EH (cell line): ENCODE measurements at places on chromosomes 3 and 15.

DNA sequence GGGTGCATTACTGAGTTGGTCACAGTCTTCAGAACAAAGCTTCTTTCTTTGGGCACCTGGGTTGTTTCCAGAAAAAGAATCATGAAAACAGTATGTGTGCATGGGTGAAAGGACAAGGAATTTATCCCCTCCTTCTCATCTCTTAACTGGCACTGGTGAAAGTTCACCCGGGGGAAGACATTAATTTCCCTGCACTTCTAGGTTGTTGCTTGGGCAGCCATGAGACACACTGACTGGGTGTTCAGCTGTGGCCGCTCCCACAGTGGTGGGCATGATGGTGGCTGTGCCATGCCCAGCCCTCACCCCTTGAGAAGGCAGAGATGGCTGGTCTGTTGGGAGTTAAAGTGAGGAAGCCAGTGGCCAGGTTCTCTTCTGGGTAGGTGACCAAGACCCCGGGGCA is 16.6 kb upstream of the KY start:
- no peak for DNase-seq

DNA sequence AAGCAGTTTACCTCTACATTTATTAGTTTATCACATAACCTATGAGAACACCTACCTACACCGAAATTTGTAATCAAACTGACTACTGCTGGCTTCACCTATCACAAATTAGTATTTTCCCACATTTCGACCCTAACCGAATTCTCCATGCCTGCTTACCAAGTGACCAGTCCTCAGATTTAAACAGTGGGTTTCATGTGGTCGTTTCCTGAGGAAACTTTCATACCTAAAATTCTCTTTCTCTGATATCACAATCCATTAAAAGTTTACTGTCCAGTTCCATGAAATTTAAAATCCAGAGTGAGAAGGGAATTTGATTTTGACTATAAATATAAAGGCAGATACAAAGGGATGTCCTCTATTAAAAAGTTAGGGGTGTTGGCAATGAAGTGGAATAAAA is 1.9 kb downstream of the PLOD2 start:
- peak; percentile 64 for DNase-seq

- no peak for DNase-seq
Observed at GRCh38 chr3:111319598-111319997, 222.4 kb upstream of the CD96 start.

DNA sequence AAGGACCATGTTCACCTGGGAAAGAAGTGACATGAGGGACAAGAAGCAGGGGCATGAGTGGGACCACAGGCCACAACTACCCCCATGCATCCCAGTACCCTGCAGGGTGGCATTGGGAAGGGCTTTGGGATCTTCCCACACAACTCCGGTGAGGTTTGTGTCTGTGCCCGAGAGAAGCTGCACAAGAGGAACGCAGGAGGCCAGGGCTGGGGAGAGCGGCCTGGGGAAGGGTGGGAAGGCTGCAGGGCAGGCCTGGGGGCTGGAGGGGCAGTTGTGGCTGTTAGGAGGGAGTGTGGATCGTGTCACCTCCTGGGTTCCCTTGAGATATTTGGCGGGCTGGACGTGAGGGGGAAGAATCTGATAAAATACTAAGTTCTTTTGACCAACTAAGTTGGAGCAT is 25.3 kb upstream of the MFSD1 start:
- DNase-seq: no peak

DNA sequence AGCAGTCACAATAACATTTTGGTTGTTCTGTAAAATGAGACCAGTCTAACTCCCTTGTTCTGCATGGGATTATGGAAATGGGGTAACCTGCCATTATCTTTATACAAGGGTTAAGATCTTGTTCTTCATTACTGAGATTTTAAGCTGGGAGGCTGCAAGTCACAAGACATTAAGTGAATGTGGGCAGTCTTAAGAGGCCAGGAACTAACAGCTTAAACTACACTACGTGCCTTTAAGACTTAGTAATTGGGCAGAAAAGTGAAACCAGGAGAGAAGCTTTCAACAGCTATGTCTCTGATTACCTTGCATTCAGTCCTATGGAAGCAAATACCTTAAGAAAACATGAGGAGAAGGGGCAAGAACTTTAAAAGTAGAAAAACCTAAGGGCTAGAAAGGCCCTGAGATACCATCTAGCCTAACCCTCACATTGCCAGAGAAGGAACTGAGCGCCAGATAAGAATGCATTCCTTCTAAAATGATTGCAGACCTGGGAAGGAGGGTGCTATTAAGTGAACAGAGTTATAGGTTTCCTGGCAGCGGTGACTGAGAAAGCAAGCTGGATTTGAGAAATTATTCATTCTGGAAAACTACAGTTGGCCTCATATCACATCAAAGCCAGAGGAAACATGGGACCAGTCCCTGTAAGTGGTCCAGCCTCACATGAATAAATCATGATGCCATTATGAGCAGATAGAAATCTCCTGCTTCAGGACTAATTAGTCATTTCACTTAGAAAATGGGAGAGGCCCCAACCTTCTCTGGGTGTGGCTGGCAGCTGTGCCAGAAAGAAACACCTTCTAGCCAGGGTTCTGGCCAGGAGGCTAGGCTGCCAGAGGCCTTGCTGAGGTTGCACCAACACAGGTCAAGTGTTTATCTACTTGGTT is 32.9 kb downstream of the DAPK2 start:
- DNase-seq: peak; percentile 48

DNA sequence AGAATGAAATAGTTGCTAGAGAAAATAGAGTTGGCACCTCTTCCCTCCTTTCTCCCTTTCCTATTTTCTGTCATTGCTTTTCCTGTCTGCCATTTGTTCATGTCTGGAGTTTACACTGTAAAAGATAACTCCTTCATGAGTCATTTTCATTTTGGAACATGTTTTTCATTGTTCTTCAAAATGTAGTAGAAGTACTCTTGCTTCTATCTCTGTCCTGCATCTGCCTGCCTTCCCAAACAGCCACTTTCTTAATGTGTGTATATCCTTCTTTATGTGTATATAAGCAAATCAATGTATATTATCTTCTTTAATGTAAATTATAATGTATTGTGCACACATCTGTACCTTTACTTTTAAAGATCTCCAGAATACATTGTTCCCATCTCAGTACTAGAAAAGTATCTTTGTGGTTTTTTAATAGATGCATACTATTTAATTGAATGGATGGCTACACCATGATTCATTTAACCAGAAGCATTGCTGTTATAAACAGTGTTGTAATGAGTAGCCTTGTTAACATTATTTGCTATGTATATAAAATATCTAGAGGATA is 41.1 kb downstream of the TSC22D2 start:
- peak; percentile 89 for DNase-seq

GRCh38 chr3:17183951-17184550 is 299.3 kb downstream of the PLCL2 start:
- peak; percentile 65 for DNase-seq

DNA sequence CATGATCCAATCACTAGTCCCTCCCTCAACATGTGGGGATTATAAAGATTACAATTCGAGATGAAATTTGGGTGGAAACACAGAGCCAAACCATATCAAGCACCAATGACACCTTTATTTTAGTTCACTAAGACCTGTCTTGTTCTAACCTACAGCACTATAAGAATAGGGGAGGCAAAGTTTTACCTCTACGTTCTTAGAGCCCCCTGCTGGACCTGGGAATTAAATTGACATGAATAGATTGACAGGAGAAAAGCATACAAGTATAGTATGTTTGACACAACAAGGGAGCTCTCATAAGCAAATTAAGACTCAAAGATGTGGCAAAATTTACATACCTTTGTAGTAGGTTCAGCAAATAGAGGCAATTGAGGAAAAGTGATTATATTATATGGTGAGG is 974.4 kb upstream of the ALCAM start:
- DNase-seq: peak; percentile 19

- no peak for DNase-seq
Observed at GRCh38 chr3:11661052-11661656, 17.4 kb upstream of the VGLL4 start.

DNA sequence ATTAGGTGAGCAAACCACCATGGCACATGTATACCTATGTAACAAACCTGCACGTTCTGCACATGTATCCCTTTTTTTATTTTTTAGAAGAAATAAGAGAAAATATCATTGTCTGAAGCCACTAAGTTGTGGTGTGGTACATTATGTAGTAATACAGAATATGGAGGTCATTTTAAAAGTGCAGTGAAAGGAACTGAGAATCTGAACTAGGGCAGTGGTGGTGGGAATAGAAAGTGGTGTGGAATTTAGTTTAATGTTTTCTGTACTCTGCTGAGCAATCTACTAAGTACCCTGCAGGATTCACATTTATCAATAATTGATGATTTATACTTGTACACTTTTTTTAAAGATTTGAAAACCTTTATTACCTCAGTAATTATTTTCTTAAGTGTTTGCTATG is 283.5 kb downstream of the CHL1 start:
- DNase-seq: no peak

DNA sequence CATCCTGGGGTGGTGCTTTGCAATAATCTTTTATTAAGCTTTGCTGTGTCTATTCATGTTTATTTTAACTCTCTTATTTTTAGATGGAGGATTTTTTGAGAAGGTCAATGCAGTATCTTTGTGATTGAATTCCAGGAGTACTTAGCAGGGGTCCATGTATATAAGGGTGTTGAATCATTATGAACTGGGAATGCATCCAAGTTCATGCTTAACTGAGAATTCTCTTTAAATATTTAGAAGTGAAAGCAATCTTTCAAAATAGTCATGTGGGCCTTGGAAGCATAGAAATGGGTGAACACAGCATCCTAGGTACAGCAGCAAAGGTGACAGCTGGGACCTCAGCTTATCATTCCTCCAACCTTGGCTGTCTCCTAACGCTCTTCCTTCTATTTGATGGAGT is 27.3 kb downstream of the SPTSSB start:
- peak; percentile 66 for DNase-seq

DNA sequence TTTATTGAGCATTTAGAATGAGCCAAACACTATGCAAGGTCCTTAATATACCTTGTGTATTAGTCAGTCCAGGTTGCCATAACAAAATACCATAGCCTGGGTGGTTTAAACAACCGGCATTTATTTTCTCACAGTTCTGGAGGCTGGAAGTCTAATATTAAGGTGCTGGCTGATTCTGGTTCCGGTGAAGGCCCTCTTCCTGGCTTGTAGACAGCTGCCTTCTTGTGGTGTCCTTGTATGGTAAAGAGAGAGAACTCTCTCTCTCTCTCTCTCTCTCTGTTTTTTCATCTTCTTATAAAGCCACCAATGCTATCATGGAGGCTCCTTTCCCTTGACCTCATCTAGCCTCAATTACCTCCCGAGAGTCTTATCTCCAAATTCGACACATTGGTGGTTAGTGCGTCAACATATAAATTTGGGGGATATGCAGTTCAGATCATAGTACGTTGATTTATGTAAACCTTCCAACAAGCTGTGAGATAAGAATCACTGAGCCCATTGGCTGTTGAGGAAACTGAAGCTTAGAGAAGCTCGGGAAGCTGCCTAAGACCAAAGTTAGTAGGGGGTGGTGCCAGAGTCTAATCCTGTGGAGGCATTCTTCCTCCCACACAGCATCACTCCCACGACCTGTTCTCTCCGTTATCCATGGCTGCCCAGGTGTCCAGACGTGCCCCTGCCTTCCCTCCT is 298.0 kb upstream of the PROK2 start:
- no peak for DNase-seq

DNA sequence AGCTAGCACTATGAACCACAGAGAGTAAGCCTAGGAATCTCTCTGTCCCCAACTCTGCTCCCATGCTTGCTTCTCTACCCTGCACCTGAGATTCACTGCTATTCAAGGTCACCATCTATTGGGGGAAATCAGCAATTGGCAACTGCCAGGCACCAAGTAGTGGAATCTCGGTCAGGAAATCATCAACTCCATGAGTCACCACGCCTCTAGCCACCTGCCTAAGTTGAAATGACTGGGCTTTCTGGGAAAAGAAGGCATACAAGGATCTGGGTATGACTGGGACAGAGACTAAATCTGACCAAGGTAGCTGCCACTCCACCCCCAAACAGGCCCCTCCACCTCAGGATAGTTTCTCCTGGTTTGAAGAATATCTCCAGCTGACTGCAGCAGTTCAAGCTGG is 464.1 kb upstream of the CBLB start:
- no peak for DNase-seq

- DNase-seq: peak; percentile 60
Observed at GRCh38 chr15:76345880-76346668, 9.5 kb downstream of the ISL2 start.
